ENCODE measurements at places on chromosomes 3 and 15. TPM values are rescaled to one million over a fixed set of nuclear protein-coding genes. Genes with fewer than 3 reads are reported as not detected.

DNA sequence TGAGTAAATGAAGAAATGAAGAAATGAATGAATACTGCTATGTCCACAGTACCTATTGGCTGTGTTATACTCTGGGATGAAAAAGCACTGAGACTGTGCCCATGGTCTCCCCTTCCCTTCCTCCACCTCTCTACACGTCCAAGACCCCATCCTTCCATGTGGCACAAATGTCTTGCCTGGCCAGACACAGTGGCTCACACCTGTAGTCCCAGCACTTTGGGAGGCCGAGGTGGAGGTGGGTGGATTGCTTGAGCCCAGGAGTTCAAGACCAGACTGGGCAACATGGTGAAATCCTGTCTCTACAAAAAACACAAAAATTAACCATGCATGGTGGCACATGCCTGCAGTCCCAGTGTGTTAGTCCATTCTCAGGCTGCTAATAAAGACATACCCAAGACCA, 200.1 kb downstream of the FAM43A start:
- DNase-seq = no peak

DNA sequence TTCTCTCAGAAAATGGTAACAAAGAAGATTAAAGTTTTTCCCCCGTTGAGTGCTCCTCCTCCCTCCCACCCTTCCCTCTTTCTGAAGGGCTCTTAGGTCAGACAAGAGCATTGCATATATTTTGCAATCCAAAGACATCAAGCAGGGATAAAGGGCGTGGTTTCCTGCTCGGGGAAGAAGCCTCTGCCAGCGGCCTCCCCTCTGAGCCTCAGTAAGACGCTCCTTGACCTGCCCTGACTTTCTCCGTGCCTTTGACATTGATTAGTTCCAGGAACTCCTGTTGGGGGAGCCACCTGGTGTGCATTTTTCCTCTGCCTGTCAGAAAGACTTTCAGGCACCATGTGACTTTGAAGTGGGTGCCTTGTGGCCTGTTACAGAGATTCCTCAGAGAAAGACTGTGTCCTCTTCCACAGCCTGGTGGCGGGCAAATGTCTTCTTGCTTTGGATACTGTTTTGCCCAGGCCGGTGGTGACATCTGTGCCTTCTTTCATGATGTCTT, 87.2 kb upstream of the TBL1XR1 start:
- no peak for DNase-seq

DNA sequence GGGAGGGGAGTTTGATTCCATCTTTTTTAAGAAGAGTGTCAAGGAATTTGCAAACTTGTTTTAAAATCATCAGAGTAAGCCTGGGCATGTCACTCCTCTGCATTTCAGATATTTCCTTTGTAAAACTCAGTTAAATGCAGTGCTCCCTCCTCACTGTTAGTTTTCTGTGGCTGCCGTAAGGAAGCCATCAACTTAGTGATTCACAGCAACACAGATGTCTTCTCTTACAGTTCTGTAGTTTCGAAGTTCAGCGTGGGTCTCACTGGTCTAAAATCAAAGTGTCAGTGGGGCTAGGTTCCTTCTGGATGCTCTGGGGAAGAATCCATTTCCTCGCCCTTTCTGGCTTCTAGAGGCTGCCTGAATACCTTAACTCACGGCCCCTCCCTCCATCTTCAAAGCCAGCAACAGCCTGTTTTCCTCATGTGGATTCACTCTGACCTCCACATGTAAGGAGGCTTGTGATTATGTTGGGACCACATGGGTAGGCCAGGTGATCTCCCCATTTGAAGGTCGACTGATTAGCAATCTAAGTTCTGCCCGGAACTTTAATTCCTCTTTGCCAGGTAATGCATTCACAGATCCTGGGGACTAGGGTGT, 12.4 kb downstream of the ISG20 start:
- DNase-seq = no peak

DNA sequence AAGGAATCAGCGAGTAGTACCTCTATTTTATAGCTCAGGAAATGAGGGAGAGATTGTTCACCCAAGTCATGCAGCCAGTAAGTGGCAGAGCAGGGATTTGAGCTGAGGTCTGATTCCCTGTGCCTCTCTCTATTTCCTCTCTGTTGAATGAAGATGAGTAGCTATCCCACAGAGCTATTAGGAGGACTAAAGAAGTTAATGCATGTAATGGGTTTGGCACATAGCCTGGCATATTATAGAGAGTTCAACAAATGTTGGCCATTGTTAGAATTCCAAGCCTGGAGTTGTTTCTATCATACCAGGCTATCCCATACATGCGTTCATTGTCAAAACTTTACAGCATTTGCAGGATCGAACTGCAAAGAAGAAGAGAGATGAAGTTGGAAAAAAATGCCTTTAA, 21.8 kb upstream of the KLHL6 start:
- no peak for DNase-seq

Gene PLA1A
- 30.2 TPM for total RNA-seq

- DNase-seq = no peak
Measured at GRCh38 chr15:85142312-85142711, 160.7 kb downstream of the PDE8A start.

- DNase-seq = no peak
Measured at GRCh38 chr3:94616833-94617232, 554.0 kb downstream of the NSUN3 start.

GRCh38 chr15:94075349-94075748, 156.0 kb upstream of the MCTP2 start:
- DNase-seq = no peak

DNA sequence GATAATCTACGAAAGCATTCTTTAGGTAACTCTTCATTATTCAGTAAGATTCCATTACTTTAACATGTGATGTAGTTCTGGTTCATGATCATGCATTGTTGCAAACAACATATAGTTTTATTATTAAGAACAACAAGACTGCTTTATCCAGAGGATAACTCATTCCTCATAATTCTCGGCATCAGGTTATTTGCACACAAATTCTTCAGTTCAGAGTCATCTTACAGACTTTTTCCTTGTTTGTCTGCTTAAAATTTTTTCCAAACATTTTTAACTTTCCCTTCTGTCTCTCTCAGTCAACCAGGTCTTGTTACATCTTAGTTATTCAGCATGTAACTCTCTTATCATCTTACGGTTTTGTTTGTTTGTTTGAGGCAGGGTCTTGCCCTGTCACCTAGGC, 60.1 kb downstream of the VGLL3 start:
- no peak for DNase-seq

- no peak for DNase-seq
Measured at GRCh38 chr15:66094331-66094730, 159.2 kb downstream of the MEGF11 start.

GRCh38 chr3:192514081-192514753, 213.1 kb downstream of the FGF12 start:
- DNase-seq = no peak

GRCh38 chr3:20743553-20744321, 557.7 kb upstream of the SGO1 start:
- DNase-seq = no peak

All from right lobe of liver (tissue), 6 donors.